ENCODE measurements at places on chromosomes 3 and 15.

GRCh38 chr3:134075568-134075825 is 45.8 kb upstream of the SLCO2A1 start:
- no peak for DNase-seq
- no peaks in the 10 kb centered on the region for H3K4me1 ChIP-seq
- H3K27ac ChIP-seq = no peak overlapping the region

- no peak overlapping the region for H3K27ac ChIP-seq
- no peak for DNase-seq
- H3K4me1 ChIP-seq = peaks cover 34% of the 10 kb centered on the region
- no peaks in the 10 kb centered on the region for H3K36me3 ChIP-seq
Observed at GRCh38 chr3:25505581-25505980, 77.5 kb downstream of the RARB start.

DNA sequence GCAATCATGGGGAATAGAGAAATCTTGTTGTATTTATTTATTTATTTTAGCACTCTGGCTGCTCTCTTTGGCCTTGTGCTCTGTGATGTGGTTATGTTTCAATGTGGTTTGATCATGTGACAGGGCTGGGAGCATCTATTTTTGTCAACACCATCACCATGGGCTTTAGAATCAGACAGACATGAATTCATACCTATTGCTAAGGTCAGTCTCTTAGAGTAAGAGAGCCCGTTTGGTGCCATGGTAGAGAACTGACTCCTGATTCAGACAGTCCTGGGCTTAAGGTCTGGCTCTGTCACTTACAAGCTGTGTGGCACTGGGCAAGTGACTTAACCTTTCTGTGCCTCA is 157.0 kb downstream of the RYR3 start:
- DNase-seq = no peak
- H3K27me3 ChIP-seq = no peaks in the 10 kb centered on the region
- no peaks in the 10 kb centered on the region for H3K36me3 ChIP-seq
- H3K4me1 ChIP-seq = no peaks in the 10 kb centered on the region
- H3K27ac ChIP-seq = no peak overlapping the region

- no peak overlapping the region for H3K4me3 ChIP-seq
- H3K27me3 ChIP-seq = no peaks in the 10 kb centered on the region
- peaks cover 13% of the 10 kb centered on the region for H3K4me1 ChIP-seq
- DNase-seq = no peak
Observed at GRCh38 chr3:50961386-50961785, 286.7 kb downstream of the DOCK3 start.

DNA sequence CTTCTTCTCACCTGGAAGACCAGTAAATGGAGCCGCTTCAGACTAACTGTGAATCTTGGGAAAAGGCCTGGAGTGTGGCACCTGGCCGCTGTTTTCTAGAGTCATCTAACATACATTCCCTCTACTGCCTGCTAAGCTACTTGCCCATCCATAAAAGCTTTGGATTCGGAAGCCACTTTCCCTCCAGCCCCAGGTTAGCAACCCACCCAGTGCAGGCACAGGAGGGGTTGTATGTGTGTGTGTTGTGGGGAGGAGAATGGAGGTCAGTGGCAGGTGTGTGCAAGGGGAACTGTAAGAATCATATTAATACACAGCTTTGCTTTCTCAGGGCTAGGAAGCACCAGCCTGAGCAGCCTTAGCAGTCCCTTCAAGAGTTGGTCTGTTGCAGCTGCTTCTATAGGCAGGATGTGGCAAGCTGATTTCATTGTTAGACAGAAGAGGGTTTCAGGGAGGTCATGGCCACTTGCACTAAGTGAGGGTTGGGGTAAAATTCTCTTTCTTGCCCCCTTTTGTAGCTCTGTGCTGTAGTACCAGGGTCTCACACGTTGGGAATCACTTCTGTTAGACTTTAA is 8.9 kb downstream of the NSUN3 start:
- peaks cover 5% of the 10 kb centered on the region for H3K36me3 ChIP-seq
- no peak overlapping the region for H3K4me3 ChIP-seq
- H3K4me1 ChIP-seq = no peaks in the 10 kb centered on the region
- no peak for DNase-seq
- H3K27me3 ChIP-seq = no peaks in the 10 kb centered on the region
- H3K27ac ChIP-seq = no peak overlapping the region

GRCh38 chr3:125150525-125151441 is 61.8 kb downstream of the SLC12A8 start:
- no peak overlapping the region for H3K4me3 ChIP-seq
- peaks cover 18% of the 10 kb centered on the region for H3K4me1 ChIP-seq
- DNase-seq = no peak
- no peaks in the 10 kb centered on the region for H3K27me3 ChIP-seq

GRCh38 chr3:152076148-152076547 is 192.6 kb upstream of the MBNL1 start:
- H3K36me3 ChIP-seq = no peaks in the 10 kb centered on the region
- H3K27me3 ChIP-seq = no peaks in the 10 kb centered on the region
- DNase-seq = no peak
- peaks cover 22% of the 10 kb centered on the region for H3K4me1 ChIP-seq
- no peak overlapping the region for H3K4me3 ChIP-seq

- H3K27me3 ChIP-seq = no peaks in the 10 kb centered on the region
- DNase-seq = no peak
- no peaks in the 10 kb centered on the region for H3K36me3 ChIP-seq
- no peaks in the 10 kb centered on the region for H3K4me1 ChIP-seq
Observed at GRCh38 chr3:96705895-96706294, 108.5 kb upstream of the EPHA6 start.

- no peaks in the 10 kb centered on the region for H3K27me3 ChIP-seq
- no peaks in the 10 kb centered on the region for H3K4me1 ChIP-seq
- H3K27ac ChIP-seq = no peak overlapping the region
- no peaks in the 10 kb centered on the region for H3K36me3 ChIP-seq
- DNase-seq = no peak
- no peak overlapping the region for H3K4me3 ChIP-seq
Observed at GRCh38 chr3:75136100-75136897, 521.8 kb upstream of the CNTN3 start.

- H3K4me3 ChIP-seq = peak overlapping the region; percentile 35
- no peaks in the 10 kb centered on the region for H3K36me3 ChIP-seq
- no peak for DNase-seq
- H3K27ac ChIP-seq = no peak overlapping the region
Observed at GRCh38 chr15:40582726-40583246, 11.3 kb upstream of the KNL1 start.

DNA sequence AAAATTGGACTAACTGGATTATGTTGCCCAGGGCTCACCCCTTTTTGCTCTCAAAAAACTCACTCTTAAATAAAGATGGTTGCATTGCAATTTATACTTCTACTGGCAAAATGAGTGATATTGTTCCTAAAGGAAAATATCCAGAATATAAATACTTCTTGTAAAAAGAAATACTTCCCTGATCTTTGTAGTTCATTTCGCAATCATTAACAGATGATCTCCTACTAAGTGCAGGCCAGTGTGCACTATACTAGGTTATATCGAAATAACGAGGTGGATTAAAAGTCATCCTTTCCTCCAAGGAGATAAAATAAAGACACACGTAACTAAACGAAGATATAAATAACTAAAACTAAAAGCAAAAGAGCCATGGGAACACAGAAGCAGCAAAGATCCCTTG is 63.0 kb downstream of the MEX3B start:
- no peaks in the 10 kb centered on the region for H3K27me3 ChIP-seq
- H3K27ac ChIP-seq = no peak overlapping the region
- no peak overlapping the region for H3K4me3 ChIP-seq

GRCh38 chr3:74789111-74789510 is 174.7 kb upstream of the CNTN3 start:
- no peak overlapping the region for H3K4me3 ChIP-seq
- H3K27me3 ChIP-seq = no peaks in the 10 kb centered on the region
- DNase-seq = no peak
- no peaks in the 10 kb centered on the region for H3K36me3 ChIP-seq
- no peak overlapping the region for H3K27ac ChIP-seq
- no peaks in the 10 kb centered on the region for H3K4me1 ChIP-seq

- no peaks in the 10 kb centered on the region for H3K27me3 ChIP-seq
- no peak for DNase-seq
- H3K36me3 ChIP-seq = no peaks in the 10 kb centered on the region
- H3K4me1 ChIP-seq = peaks cover 40% of the 10 kb centered on the region
Observed at GRCh38 chr3:194130188-194130587, 5.8 kb upstream of the HES1 start.

- no peak for DNase-seq
- peaks cover 12% of the 10 kb centered on the region for H3K4me1 ChIP-seq
- H3K36me3 ChIP-seq = peaks cover 13% of the 10 kb centered on the region
- H3K27ac ChIP-seq = peak overlapping the region; percentile 93
Observed at GRCh38 chr3:47010111-47010712, 30.7 kb downstream of the NBEAL2 start.

DNA sequence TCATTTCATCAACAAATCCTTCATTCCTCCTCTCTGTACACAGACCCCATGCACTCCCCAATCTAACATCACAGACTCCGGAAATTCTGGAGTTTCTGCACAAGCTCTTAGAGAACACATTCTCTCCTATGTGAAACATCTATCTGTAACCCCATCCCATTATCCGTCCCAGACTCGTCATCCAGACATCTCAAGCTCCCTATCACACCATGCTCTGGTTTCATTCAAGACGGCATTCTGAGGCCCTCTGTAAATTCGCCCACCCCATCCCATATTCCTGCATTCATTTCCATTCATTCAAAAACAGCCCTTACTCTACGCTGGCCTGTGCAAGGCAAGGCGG is 575 bp downstream of the LEO1 start:
- H3K4me3 ChIP-seq = peak overlapping the region; percentile 66
- peak overlapping the region; percentile 85 for H3K27ac ChIP-seq
- DNase-seq = no peak
- peaks cover 27% of the 10 kb centered on the region for H3K4me1 ChIP-seq

- H3K4me1 ChIP-seq = no peaks in the 10 kb centered on the region
- no peaks in the 10 kb centered on the region for H3K27me3 ChIP-seq
- DNase-seq = no peak
- no peak overlapping the region for H3K27ac ChIP-seq
- H3K36me3 ChIP-seq = no peaks in the 10 kb centered on the region
Observed at GRCh38 chr3:140651287-140651686, 26.6 kb upstream of the TRIM42 start.

DNA sequence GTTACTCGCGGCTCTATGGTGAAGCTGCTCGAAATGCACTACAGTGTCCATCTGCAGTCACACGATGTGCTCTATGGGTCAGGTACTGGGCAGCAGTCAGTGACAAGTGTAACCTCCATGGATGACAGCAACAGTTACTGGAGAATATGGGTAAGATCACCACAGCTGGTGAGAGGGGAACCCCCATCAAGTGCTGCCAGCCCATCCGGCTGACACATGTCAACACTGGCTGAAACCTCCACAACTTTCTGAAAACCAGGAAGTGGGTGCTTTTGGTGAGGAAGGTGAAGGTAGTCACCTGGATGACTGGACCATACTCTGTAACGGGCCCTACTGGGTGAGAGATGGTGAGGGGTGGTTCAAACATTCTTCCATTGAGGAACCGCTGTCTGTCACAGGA is 87.4 kb upstream of the C15orf39 start:
- H3K4me1 ChIP-seq = no peaks in the 10 kb centered on the region
- H3K27ac ChIP-seq = no peak overlapping the region
- no peaks in the 10 kb centered on the region for H3K27me3 ChIP-seq
- H3K4me3 ChIP-seq = no peak overlapping the region
- DNase-seq = no peak
- H3K36me3 ChIP-seq = no peaks in the 10 kb centered on the region

DNA sequence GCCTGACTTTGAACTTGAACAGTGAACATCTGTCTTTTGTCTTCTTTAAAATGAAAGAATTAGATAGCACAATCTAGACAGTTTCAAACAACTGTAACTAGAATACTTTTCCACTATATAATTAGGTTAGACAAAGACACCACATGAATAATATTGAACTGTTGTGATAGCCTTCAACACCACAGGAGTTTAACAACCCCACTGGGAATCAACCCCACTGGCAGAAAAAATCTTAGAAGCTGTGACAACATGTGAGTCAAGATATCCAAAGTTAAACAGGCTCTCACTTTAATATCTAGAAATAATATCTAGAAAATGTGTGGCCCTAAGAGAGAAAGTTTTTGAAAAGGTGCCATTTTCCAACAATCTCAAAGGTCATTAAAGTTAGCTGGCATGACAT is 64.4 kb upstream of the PRICKLE2 start:
- H3K4me3 ChIP-seq = no peak overlapping the region
- peaks cover 5% of the 10 kb centered on the region for H3K4me1 ChIP-seq
- H3K27me3 ChIP-seq = no peaks in the 10 kb centered on the region
- no peaks in the 10 kb centered on the region for H3K36me3 ChIP-seq

DNA sequence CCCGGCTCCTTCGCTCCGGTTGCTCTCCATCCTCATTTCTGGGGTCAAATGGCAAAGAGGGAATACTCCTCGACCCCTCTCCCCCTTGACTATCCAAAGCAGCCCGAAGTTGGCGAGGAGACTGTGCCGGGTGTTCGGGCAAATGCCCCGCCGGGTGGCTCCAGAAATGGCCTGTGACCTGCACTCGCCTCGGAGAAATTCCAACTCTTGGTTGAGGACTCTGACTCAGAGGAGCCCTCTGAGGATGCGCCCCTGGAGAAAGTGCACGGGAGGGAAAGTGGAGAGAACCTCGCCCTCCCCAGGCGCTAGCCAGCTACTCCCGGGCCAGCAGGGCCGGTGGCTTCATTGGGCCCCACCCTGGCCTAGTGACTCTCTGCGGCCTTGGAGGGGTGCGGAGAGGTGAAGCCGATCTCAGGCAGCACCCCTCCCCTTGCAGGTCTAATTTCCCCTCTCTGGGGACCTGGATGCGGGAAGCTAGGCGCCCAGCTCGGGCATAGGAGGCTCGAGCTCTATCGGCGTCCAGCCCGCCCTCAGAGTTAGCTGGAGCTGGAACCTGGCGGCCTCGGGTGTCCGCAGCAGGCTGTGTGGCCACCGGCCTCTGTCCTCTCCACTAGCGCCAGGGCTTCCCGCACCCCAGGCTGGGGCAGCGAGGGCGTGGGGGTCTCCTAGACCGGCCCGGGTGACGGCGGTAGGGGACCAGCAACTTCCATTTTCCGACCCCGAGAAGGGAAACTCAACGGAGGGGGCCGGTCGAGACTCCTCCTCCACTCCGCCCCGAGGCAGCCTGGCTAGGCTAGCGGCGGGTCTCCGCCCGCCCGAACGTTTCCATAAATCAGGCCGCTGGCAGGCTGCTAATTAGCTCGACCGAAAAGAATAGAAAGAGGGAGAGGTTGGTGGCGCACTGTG is 29.4 kb downstream of the NR2F2 start:
- H3K27ac ChIP-seq = peak overlapping the region; percentile 78
- no peaks in the 10 kb centered on the region for H3K27me3 ChIP-seq
- no peak for DNase-seq
- H3K4me1 ChIP-seq = peaks cover 29% of the 10 kb centered on the region
- peak overlapping the region; percentile 64 for H3K4me3 ChIP-seq
- H3K36me3 ChIP-seq = no peaks in the 10 kb centered on the region

- H3K27me3 ChIP-seq = no peaks in the 10 kb centered on the region
- H3K36me3 ChIP-seq = no peaks in the 10 kb centered on the region
- no peak overlapping the region for H3K4me3 ChIP-seq
- no peaks in the 10 kb centered on the region for H3K4me1 ChIP-seq
- DNase-seq = no peak
Observed at GRCh38 chr3:76753599-76753998, 286.3 kb upstream of the ROBO2 start.

Data from esophagus muscularis mucosa (tissue), 4 donors.